ENCODE measurements at places on chromosomes 7 and 10. TPM values are rescaled to one million over a fixed set of nuclear protein-coding genes. Genes with fewer than 3 reads are reported as not detected.

DNA sequence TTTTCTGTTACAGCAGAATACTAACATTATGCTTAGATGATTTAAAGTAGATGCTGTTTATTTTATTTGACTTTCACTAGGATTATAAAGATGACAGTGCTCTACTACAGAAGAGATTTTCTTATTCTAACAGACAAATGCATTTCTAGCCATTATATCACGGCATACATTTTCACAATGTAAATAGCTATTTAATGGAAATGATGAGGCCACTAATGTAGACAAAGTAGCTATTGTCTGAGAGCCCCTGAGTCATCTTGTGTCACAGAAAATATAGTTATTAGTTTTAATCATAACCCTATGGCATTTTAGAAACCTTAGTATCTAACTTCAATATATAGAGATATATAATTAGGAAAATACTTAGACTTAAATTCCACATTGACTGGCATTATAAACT is 158.0 kb upstream of the AHR start:
- H3K4me3 ChIP-seq, result no peak overlapping the region
- H3K4me1 ChIP-seq, result peaks cover 8% of the 10 kb centered on the region
- no peak for DNase-seq
- no peaks in the 10 kb centered on the region for H3K36me3 ChIP-seq

- DNase-seq, result no peak
- no peaks in the 10 kb centered on the region for H3K4me1 ChIP-seq
- no peaks in the 10 kb centered on the region for H3K27me3 ChIP-seq
- no peaks in the 10 kb centered on the region for H3K36me3 ChIP-seq
These were observed 506.8 kb downstream of the SDK1 start for GRCh38 chr7:3807824-3808223.

DNA sequence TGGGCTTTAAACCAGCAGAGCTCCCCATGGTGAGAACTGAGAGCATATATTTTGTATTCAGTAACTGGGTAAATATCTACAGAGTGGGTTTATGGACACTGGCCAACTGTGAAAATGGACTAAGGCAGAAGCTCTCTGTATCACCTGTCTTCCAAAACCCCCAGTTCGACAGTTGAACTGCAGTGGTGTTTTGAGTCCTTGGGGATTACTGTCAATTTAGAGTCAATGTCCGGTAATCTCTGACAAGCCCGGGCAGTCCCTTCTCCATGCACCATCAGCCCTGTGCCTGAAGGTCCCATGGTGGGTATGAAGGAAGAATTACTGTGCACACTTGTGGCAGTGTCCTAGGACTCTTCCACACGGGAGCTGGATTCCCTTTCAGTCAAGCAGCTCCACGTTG is 235.0 kb downstream of the CCSER2 start:
- no peak for DNase-seq
- no peak overlapping the region for H3K27ac ChIP-seq
- no peaks in the 10 kb centered on the region for H3K4me1 ChIP-seq
- no peak overlapping the region for H3K4me3 ChIP-seq
- no peaks in the 10 kb centered on the region for H3K36me3 ChIP-seq
- no peaks in the 10 kb centered on the region for H3K27me3 ChIP-seq

DNA sequence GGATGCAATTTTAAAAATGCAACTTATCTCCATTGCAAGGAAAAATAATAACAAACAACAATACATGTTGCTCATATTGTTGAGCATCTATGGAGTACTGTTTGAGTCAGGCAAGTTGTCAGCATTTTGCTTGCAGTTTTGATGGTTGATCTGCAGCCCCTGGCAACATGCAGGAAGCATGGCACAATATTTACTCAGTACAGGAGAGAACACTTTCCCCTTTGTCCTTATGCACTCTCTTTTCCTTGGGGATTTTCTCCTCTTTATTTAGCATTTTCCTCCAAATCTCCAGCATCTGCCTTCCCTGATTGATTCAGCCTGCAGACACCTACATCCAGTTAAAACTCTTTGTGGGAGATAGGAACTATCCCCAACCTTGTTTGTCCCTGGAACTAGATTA is 620.5 kb upstream of the LRRN3 start:
- H3K36me3 ChIP-seq, result no peaks in the 10 kb centered on the region
- peaks cover 1% of the 10 kb centered on the region for H3K4me1 ChIP-seq
- no peak overlapping the region for H3K27ac ChIP-seq
- H3K4me3 ChIP-seq, result no peak overlapping the region

GRCh38 chr10:653991-654646 is 35.3 kb downstream of the DIP2C start:
- no peak overlapping the region for H3K4me3 ChIP-seq
- no peaks in the 10 kb centered on the region for H3K27me3 ChIP-seq
- peak; percentile 62 for DNase-seq

DNA sequence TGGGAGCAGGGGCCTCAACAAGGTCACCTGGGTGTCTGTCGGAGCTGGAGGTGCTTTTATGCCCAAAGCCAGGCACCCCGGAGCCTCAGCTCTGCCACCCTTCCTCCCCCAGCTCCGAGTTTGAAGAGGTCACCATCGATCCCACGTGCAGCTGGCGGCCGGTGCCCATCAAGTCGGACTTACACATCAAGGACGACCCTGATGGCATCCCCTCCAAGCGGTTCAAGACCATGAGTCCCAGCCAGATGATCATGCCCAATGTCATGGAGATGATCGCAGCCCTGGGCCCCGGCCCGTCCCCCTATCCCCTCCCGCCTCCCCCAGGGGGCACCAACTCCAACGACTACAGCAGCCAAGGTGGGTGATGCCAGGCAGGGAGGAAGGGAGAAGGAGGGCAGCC is 41.3 kb upstream of the PPIF start:
- no peak overlapping the region for H3K27ac ChIP-seq
- DNase-seq, result no peak
- no peak overlapping the region for H3K4me3 ChIP-seq
- H3K4me1 ChIP-seq, result no peaks in the 10 kb centered on the region

DNA sequence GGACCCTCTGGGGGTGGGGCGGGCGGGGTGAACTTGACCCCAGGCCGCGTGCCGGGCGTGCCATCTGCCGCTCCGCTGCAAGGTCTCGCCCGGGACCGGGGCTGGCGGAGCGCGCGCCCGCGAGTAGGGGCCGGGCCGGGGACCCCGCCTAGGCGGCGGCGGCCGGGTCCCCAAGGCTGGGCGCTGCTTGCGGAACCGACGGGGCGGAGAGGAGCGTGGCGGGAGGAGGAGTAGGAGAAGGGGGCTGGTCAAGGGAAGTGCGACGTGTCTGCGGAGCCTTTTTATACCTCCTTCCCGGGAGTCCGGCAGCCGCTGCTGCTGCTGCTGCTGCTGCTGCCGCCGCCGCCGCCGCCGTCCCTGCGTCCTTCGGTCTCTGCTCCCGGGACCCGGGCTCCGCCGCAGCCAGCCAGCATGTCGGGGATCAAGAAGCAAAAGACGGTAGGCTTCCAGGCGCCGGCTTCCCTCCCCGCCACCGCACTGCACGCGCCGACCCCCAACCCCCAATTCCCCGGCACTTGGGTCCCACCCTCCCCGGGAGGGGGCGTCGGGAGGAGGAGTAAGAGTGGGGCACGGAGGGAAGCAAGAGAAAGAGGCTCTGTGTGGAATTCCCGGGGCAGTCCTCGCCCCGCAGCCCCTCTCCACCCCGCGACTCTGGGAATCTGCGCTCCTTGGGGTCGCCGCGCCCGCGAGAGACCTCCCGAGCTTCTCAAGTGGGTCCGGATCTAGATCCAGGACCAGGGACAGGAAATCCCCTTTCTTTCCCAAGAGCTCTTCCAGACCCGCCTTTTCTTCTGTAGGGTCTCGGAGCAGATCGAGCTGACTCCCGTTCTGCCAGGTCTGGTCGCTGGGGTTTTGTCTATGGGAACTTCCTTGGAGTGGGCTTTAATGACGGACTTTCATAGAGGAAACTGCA is at the start of gene PAPSS2:
Gene PAPSS2 (plus strand): TSS at position 308 of the 913 bp plus-strand sequence. CDS start 104 bp downstream, at position 412.
- no peaks in the 10 kb centered on the region for H3K36me3 ChIP-seq
- H3K27me3 ChIP-seq, result no peaks in the 10 kb centered on the region
- peak within 1 kb of the TSS; percentile 98 for H3K4me3 ChIP-seq

PLAC9 gene
- total RNA-seq, result 1.6 TPM
